ENCODE measurements at places on chromosomes 3 and 15. TPM values are rescaled to one million over a fixed set of nuclear protein-coding genes. Genes with fewer than 3 reads are reported as not detected.

The HERC2 gene
- total RNA-seq, result 11.5 TPM

- no peak for DNase-seq
Measured at GRCh38 chr3:146159037-146159436, 1.9 kb downstream of the PLOD2 start.

- no peak for DNase-seq
Measured at GRCh38 chr3:184591789-184592188, 30.2 kb downstream of the EPHB3 start.

GRCh38 chr3:15120986-15121385, 22.0 kb upstream of the RBSN start:
- DNase-seq, result no peak

GRCh38 chr3:170228093-170228766, 6.0 kb downstream of the PRKCI start:
- no peak for DNase-seq
